ENCODE measurements at places on chromosomes 3 and 15. TPM values are rescaled to one million over a fixed set of nuclear protein-coding genes. Genes with fewer than 3 reads are reported as not detected.

GRCh38 chr3:69776289-69776688, 37.0 kb downstream of the MITF start:
- DNase-seq: no peak
- no peak overlapping the region for H3K27ac ChIP-seq
- H3K4me1 ChIP-seq: peaks cover 9% of the 10 kb centered on the region
- H3K4me3 ChIP-seq: no peak overlapping the region

DNA sequence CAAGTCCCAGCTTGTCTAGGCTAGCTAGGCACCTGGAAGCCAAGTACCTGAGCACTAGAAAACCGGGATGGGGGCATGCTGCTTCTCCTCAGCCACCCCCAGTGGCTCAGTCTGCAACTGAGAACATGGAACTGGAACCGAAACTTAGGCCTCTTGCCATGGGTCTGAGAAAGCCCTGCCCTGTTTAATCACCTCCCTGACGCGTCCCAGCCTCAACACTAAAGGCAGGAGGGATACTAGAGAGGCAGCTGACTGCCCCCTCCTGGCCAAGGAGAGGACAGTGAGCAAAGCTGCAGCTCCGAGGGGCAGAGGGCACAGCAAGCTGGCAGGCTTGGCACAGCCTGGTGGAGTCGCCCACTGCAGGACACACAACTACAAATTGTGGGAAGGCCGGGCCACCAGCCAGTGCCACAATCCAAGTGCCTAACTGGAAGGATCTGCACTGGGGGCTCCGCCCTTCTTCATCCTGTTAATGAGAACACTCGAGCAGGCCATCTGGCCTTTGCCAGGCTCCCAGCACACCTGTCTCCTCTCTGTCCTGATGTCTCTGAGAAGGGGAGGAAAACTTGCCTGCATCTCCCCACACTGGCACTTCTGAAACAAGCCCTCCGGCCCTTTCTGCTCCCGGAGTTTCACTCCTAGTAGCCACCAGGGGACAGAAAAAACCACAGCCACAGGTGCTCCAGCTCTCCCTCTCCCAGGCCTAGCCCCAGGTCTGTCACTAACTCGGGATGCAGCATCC, 53.7 kb downstream of the BDH1 start:
- H3K4me1 ChIP-seq: no peaks in the 10 kb centered on the region
- DNase-seq: no peak

- H3K27me3 ChIP-seq: no peaks in the 10 kb centered on the region
- no peaks in the 10 kb centered on the region for H3K36me3 ChIP-seq
- DNase-seq: no peak
- no peak overlapping the region for H3K27ac ChIP-seq
Measured at GRCh38 chr3:195116407-195117185, 154.4 kb downstream of the XXYLT1 start.

DNA sequence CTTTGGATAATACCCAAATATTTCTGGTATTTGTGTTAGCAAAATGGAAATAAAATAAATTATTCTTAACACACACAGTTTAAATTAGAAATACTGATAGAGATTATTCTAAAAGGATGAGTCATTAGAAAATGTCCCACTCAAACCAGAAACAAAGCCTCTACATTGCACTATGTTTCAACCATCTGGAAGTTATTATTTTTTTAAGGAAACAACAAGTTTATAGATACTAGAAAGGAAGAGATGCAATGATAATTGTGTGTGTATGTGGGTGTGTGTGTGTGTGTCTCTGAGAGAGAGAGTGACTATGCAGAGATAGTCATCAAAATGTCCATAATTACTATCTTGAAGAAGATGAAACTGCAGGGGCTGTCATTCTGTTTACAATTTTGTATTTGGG, 1340.5 kb downstream of the ROBO1 start:
- H3K4me3 ChIP-seq: no peak overlapping the region
- H3K27me3 ChIP-seq: no peaks in the 10 kb centered on the region
- no peak overlapping the region for H3K27ac ChIP-seq
- H3K4me1 ChIP-seq: no peaks in the 10 kb centered on the region

- H3K4me1 ChIP-seq: peaks cover 2% of the 10 kb centered on the region
- no peak overlapping the region for H3K27ac ChIP-seq
- DNase-seq: no peak
- H3K4me3 ChIP-seq: no peak overlapping the region
- H3K27me3 ChIP-seq: no peaks in the 10 kb centered on the region
Measured at GRCh38 chr3:11276901-11277300, 4.7 kb downstream of the ATG7 start.

- no peak overlapping the region for H3K4me3 ChIP-seq
- peak; percentile 90 for DNase-seq
- H3K4me1 ChIP-seq: no peaks in the 10 kb centered on the region
- H3K27ac ChIP-seq: no peak overlapping the region
Measured at GRCh38 chr3:102979682-102980354, 545.0 kb downstream of the ZPLD1 start.

Gene NLGN1
- total RNA-seq: 20.0 TPM

Gene ZNF662
- 13.0 TPM for total RNA-seq

Gene LRTM1
- total RNA-seq: not detected

GRCh38 chr3:19644405-19644804, 289.6 kb downstream of the EFHB start:
- no peak overlapping the region for H3K27ac ChIP-seq
- DNase-seq: no peak
- H3K36me3 ChIP-seq: no peaks in the 10 kb centered on the region

Gene PDZRN3
- total RNA-seq: 86.3 TPM

- H3K27me3 ChIP-seq: no peaks in the 10 kb centered on the region
- no peaks in the 10 kb centered on the region for H3K4me1 ChIP-seq
- H3K36me3 ChIP-seq: no peaks in the 10 kb centered on the region
- no peak overlapping the region for H3K27ac ChIP-seq
Measured at GRCh38 chr15:81880314-81880713, 165.5 kb downstream of the MEX3B start.

- H3K27me3 ChIP-seq: no peaks in the 10 kb centered on the region
- no peak overlapping the region for H3K4me3 ChIP-seq
- no peaks in the 10 kb centered on the region for H3K4me1 ChIP-seq
- DNase-seq: no peak
- H3K27ac ChIP-seq: no peak overlapping the region
Measured at GRCh38 chr15:43212299-43212698, 8.5 kb downstream of the EPB42 start.

DNA sequence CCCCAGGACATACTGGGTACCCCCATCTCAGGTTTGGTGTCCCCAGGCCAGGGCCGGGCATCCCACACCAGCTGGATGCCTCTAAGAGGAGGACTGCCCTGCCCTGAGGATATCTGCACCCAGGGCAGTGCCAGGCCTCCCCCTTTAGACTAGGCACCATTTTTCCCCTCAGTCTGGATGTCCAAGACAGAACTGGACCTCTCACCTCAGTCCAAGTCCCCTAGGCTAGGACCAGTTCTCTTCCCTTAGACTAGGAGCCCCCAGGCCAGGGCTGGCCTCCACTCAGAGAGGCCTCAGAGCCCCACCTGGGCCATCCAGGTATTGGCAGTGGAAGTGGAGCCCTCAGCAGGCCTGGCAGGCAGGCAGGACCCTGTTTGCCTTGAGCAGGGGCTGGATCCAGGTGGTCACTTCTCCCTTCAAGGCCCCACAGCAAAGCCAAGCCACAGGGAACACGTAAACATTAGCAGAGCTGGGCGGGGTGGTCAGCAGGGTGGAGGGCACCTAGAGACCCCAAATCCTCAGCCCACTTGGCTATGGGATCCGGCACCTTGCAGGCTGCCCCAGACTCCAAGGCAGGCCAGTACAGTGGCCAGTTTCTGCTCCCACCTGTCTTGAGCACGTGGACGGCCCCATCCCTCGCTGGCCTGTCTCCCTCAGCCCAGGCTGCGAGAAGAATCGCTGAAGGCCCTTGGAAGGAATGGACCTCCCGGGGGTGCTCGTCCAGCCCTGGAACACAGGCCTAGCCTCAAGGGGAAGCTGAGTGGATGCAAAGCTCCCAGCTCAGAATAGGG, 28.3 kb downstream of the PTH1R start:
- DNase-seq: peak; percentile 48
- no peaks in the 10 kb centered on the region for H3K27me3 ChIP-seq
- H3K4me3 ChIP-seq: no peak overlapping the region
- no peaks in the 10 kb centered on the region for H3K36me3 ChIP-seq
- H3K27ac ChIP-seq: no peak overlapping the region

DNA sequence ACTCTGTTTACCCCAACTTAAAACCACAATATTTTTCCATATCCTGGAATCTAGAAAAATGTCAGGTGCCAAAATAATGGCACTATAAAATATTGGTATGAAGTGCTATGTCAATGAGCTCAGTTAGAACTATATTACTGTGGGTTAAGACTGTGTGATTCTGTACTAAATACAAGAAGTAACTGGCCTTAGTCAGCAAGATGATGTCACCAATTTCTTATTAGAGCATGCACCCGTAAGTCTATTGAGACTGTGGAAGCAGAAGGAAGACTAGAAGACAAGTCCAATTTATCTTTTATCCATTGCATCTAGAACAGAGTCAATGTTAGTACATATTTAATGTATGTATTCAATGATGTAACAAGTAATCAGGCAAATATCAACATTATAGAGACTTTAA, 25.0 kb downstream of the LRRC58 start:
- no peaks in the 10 kb centered on the region for H3K27me3 ChIP-seq
- peaks cover 6% of the 10 kb centered on the region for H3K36me3 ChIP-seq
- no peak for DNase-seq
- H3K27ac ChIP-seq: no peak overlapping the region
- H3K4me3 ChIP-seq: no peak overlapping the region

- H3K4me3 ChIP-seq: no peak overlapping the region
- DNase-seq: no peak
- no peaks in the 10 kb centered on the region for H3K27me3 ChIP-seq
- H3K36me3 ChIP-seq: no peaks in the 10 kb centered on the region
- no peak overlapping the region for H3K27ac ChIP-seq
Measured at GRCh38 chr3:76509179-76509830, 530.6 kb upstream of the ROBO2 start.

Gene UNC13C
- 2.1 TPM for total RNA-seq

GRCh38 chr15:87498560-87498959, 758.0 kb downstream of the NTRK3 start:
- no peaks in the 10 kb centered on the region for H3K4me1 ChIP-seq
- no peak overlapping the region for H3K4me3 ChIP-seq
- no peak for DNase-seq
- no peaks in the 10 kb centered on the region for H3K27me3 ChIP-seq

Gene ATR
- 30.0 TPM for total RNA-seq

- H3K27me3 ChIP-seq: no peaks in the 10 kb centered on the region
- H3K4me3 ChIP-seq: no peak overlapping the region
- no peak overlapping the region for H3K27ac ChIP-seq
- H3K4me1 ChIP-seq: no peaks in the 10 kb centered on the region
- DNase-seq: no peak
- H3K36me3 ChIP-seq: no peaks in the 10 kb centered on the region
Measured at GRCh38 chr15:38930851-38931572, 366.4 kb upstream of the RASGRP1 start.

- H3K4me1 ChIP-seq: no peaks in the 10 kb centered on the region
- H3K27ac ChIP-seq: no peak overlapping the region
- no peak overlapping the region for H3K4me3 ChIP-seq
- H3K36me3 ChIP-seq: no peaks in the 10 kb centered on the region
Measured at GRCh38 chr15:63434576-63435186, 53.0 kb upstream of the CA12 start.

- no peak overlapping the region for H3K4me3 ChIP-seq
- no peaks in the 10 kb centered on the region for H3K27me3 ChIP-seq
- H3K4me1 ChIP-seq: no peaks in the 10 kb centered on the region
- no peaks in the 10 kb centered on the region for H3K36me3 ChIP-seq
- H3K27ac ChIP-seq: no peak overlapping the region
Measured at GRCh38 chr3:5462086-5462485, 274.6 kb downstream of the EDEM1 start.

Gene OR4F15
- not detected for total RNA-seq

GRCh38 chr3:99971761-99972160, 142.5 kb downstream of the FILIP1L start:
- no peak overlapping the region for H3K4me3 ChIP-seq
- H3K4me1 ChIP-seq: peaks cover 5% of the 10 kb centered on the region
- no peak for DNase-seq
- no peaks in the 10 kb centered on the region for H3K36me3 ChIP-seq
- no peaks in the 10 kb centered on the region for H3K27me3 ChIP-seq

DNA sequence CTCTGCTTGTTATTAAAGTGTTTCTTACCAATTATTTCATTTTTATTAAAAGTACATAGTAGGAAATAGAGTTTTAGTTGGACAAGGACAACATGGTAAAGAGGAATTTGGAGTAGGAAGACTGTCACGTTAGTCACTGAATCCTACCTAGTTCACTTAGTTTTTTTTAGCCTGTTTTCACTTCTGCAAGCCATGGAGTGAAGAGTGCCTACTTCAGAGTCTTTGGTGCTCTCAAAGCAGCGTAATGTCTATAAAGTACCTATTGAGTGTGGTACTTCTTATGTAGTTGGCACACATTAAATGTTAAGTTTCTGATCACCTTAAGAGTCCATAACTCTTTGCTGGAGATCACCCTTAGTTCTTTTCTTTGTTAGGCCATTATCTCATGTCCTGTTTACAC, 78.7 kb downstream of the LPP start:
- H3K4me1 ChIP-seq: peaks cover 17% of the 10 kb centered on the region
- peak overlapping the region; percentile 92 for H3K27ac ChIP-seq
- no peak overlapping the region for H3K4me3 ChIP-seq
- H3K36me3 ChIP-seq: peaks cover 3% of the 10 kb centered on the region

DNA sequence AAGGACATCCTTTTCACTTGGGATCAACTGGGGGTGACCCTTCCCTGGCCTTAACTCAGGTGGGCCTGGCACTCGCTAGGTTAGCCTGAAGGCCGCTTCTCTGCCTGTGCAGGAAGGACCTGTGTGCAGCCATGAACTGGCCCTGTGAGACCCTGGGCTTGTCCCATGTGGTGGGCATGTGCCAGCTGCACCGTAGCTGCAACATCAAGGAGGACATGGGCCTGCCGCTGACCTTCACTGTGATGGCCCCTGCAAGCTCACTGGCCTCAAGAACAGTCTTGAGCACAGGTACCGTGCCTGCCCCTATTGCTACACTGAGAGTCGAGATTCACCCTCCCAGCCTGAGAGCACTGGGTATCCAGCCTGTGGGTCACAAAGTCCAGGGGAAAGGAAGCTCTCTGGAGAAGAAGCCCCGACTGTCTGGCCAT, 43.0 kb downstream of the SAXO2 start:
- no peak overlapping the region for H3K27ac ChIP-seq
- H3K4me3 ChIP-seq: no peak overlapping the region
- DNase-seq: peak; percentile 66
- no peaks in the 10 kb centered on the region for H3K27me3 ChIP-seq

GRCh38 chr3:136658946-136659682, 93.1 kb downstream of the STAG1 start:
- no peak overlapping the region for H3K4me3 ChIP-seq
- H3K4me1 ChIP-seq: no peaks in the 10 kb centered on the region
- DNase-seq: peak; percentile 51

DNA sequence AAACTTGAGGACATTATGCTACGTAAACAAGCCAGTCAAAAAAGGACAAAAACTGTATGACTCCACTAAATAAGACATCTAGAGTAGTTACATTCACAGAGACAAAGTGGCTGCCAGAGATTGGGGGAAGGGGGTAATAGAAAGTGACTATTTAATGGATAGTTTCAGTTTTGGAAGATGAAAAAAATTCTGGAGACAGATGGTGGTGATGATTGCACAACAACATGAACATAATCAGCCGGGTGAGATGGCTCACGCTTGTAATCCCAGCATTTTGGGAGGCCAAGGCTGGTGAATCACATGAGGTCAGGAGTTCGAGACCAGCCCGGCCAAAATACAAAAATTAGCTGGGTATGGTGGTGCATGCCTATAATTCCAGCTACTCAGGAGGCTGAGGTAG, 40.6 kb downstream of the DPP8 start:
- DNase-seq: no peak
- no peak overlapping the region for H3K4me3 ChIP-seq
- H3K4me1 ChIP-seq: no peaks in the 10 kb centered on the region
- no peaks in the 10 kb centered on the region for H3K27me3 ChIP-seq
- no peak overlapping the region for H3K27ac ChIP-seq
- H3K36me3 ChIP-seq: peaks cover 7% of the 10 kb centered on the region

GRCh38 chr15:100099976-100100375, 241.8 kb downstream of the ADAMTS17 start:
- H3K27ac ChIP-seq: no peak overlapping the region
- DNase-seq: no peak
- no peak overlapping the region for H3K4me3 ChIP-seq
- H3K27me3 ChIP-seq: no peaks in the 10 kb centered on the region
